ENCODE measurements at places on chromosomes 16 and 17.

DNA sequence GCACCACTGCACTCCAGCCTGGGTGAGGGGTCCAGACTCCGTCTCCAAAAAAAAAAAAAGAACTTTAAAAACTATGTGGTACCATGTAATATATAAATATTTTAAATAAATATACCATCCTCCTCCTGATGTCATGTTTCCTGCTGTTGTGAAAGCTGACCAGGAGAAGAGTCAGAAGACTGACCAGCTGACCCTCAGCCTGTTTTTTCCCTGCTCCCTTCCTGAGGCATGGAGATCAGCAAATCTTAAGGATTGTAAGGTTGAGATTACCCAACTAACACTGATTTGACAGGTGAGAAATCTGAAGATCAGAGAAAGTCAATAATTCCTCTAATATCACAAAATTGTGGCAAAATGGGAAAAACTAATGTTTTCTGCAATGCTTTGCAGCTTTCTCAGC lies 18.1 kb downstream of the NCOR1 start:
- DNase-seq, result no peak

- no peak for DNase-seq
Observed at GRCh38 chr16:80002261-80002660, 401.7 kb upstream of the MAF start.

DNA sequence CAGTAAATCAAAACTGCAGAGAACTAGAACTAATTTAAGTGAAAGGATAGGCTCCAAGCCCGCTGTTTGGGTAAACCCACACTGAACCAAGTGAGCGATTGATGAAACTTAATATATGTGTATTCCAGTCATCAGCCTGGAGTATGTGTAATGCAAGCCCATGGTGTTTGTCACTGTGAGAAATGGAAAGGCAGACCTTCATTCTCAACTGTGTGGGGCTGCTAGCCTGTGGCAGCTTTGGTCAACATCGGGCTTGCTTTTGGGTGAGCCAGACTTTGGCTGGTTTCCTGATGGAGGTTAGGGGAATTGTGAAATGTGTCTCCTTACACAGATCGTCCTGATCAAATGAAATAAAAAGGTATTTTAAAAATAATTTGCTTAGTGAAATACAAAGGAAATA lies 279.9 kb downstream of the IRX3 start:
- DNase-seq, result no peak

- DNase-seq, result no peak
Observed at GRCh38 chr16:27108051-27108770, 41.5 kb downstream of the C16orf82 start.

GRCh38 chr16:49510654-49511305 lies 137.2 kb downstream of the C16orf78 start:
- no peak for DNase-seq

GRCh38 chr17:13415871-13416416 lies 185.8 kb downstream of the HS3ST3A1 start:
- DNase-seq, result no peak

- DNase-seq, result no peak
Observed at GRCh38 chr16:50666658-50667496, 14.2 kb downstream of the SNX20 start.

DNA sequence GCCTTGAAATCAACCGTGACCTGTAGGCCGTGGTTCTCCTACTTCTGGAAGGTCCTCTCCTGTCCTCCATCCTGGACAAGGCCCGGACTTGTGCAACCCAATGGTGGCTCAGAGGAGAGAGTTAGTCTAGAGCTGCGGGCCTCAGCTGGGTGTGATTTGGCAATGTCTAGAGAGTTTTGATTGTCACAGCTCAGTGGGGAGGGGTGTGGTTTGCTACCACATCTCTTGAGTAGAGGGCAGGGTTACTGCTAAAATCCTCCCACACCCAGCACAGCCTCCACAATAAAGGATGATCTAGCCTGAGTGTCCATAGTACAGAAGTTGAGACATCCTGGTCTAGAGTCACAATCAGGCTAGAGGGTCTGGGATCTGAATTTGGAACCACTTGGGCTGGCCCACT lies 40.3 kb downstream of the MYH13 start:
- no peak for DNase-seq

- no peak for DNase-seq
Observed at GRCh38 chr16:86980644-86981043, 336.5 kb downstream of the C16orf95 start.

GRCh38 chr17:74211912-74212208 lies 1.5 kb upstream of the TTYH2 start:
- no peak for DNase-seq

GRCh38 chr17:31550389-31551056 lies 159.0 kb downstream of the RAB11FIP4 start:
- DNase-seq, result no peak

DNA sequence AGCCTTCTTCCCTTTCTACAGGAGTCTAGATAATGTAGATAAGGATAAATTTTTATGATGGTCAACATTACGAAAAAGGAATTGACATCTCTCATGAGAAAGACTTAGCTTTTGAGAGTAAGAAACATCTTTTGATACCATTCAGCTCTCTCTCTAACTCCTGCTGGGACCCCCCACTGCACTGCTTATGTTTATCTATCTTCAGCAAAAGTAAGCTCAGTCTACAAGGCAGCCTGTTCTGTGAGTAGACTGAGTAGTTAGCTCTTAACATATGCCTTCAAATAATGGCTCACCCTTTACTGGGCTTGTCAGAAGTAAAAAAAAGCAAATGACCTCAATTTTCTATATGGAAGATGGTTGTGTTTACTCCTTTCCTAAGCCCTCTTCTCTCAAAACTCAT lies 372.2 kb upstream of the CDH11 start:
- peak; percentile 67 for DNase-seq

- DNase-seq, result no peak
Observed at GRCh38 chr17:56593086-56593645, 333 bp upstream of the NOG start.

- DNase-seq, result no peak
Observed at GRCh38 chr17:330993-331701, 21.5 kb downstream of the RPH3AL start.

- no peak for DNase-seq
Observed at GRCh38 chr17:80649200-80649644, 104.6 kb downstream of the RPTOR start.

DNA sequence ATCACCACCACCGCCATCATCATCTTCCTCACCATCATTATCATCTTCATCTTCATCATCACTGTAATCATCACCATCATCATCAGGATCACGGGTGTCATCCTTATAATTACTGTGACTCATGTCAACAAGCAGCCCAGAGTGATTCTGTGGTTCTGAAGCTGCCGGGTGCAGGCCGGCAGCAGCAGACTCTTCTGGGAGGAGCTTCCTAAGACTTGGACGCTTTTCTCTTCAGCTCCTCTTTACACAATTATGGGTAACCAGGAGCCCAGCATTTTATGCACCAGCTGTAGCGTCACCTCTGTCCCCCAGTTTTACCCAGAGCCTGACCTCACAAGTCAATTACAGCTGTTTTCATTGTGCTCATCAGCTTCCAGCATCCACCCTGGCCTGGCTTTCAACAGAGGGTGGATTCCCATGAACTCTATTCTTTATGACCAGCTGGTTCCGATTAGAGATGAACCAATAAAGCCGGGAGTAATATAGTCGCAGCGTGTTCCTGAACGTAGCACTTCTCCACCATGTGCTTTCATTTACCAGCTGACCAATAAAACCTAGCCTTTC lies 275.8 kb downstream of the FOXL1 start:
- peak; percentile 81 for DNase-seq

- DNase-seq, result no peak
Observed at GRCh38 chr17:60910415-60910814, 232.8 kb downstream of the BCAS3 start.

GRCh38 chr16:75402821-75403475 lies 30.4 kb downstream of the CFDP1 start:
- no peak for DNase-seq

GRCh38 chr16:1613211-1613622 lies 1.1 kb downstream of the CRAMP1 start:
- no peak for DNase-seq
